ENCODE measurements at places on chromosomes 12 and 14.

DNA sequence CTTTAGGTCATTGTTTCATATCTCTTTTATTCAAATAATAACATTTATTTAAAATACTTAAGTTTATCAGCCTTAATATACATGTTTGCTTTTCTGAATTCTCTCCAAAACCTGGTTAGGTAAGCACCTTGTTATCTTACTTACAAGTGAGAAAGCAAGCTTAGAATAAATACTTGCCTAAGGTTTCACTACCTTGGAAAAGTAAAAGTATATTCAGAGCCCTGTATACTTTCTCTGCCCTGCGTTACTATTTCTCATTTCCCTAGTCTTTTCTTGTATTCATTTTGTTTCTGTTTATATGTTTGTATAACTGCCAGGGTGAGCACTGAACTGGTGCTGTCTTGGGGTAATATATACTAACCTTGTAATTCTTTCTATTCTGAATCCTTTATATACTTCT is 21.5 kb downstream of the METAP2 start:
- DNase-seq, result no peak

DNA sequence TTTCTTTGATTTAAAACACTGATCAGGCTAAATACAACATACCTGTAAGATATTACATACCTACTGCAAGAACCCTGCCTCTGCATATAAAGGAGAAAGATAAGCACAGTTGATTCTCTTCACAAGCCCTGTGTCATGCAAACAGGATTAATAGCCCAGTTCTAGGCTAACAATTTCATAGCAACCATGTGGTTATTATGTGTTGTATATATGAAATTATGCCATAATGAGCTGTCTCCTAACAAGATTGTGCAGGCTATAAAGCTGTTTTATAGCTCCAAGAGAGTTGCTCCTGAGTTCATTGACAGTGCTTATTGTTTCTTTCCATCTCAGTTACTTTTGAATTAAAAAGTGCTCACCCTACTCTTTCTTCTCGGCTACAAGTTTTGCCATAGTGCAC is 609.3 kb downstream of the DIO2 start:
- no peak for DNase-seq

DNA sequence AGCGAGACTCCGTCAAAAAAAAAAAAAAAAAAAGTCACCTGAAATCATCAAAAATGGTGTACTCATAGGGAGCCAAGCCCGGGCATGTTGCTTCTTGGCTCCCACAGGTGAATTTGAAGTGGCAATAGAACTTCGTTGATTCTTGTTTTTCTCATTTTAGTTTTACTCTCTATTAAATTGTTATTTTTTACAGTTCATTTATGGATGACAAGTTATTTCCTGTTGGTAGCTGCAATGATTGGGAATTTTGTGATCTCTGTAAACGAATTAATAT is 1.3 kb downstream of the TM7SF3 start:
- DNase-seq, result no peak

DNA sequence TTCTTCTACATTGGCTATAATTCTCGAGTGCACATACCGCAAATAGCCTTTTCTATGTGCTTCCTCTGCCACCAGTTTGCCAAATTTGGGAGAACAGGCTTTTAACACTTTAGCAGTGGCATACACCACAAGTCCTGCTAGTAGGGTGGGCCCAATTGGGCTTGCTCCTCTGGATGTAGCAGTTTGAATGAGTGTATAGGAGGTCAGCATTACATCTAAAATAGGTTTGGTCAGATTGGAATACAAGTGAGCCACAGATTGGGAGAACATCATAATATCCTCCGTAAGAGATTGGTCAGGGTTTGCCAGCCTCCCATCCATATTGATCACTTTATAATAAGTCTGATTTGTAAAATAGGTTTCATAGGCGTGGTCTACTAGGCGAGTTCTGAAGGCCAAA is 902 bp downstream of the ABCD2 start:
- no peak for DNase-seq

GRCh38 chr12:84922693-84923092 is 10.1 kb upstream of the SLC6A15 start:
- no peak for DNase-seq

DNA sequence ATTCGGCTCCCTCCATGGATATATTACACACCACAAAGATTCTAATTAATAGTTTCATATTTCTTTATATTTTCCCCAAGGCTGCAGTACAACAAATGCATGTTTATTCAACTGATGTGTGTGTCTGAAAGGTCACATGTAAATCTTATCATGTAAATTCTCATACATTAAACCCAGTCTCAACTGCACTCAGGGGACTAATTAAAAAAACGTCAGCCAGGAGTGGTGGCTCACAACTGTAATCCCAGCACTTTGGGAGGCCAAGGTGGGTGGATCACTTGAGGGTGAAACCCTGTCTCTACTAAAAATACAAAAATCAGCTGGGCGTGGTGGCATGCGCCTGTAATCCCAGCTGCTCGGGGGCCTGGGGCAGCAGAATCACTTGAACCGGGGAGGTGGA is 67.8 kb downstream of the MAP3K9 start:
- DNase-seq, result no peak
